ENCODE measurements at places on chromosomes 1 and 21. TPM values are rescaled to one million over a fixed set of nuclear protein-coding genes. Genes with fewer than 3 reads are reported as not detected.

Gene TRAF3IP3
- 2.7 TPM for total RNA-seq

Gene TMEM52
- total RNA-seq: 0.82 TPM

Gene SPATA45
- total RNA-seq: not detected

GRCh38 chr1:70947835-70948234, 99.8 kb downstream of the PTGER3 start:
- DNase-seq: no peak

- DNase-seq: no peak
Measured at GRCh38 chr1:170547255-170547654, 15.3 kb downstream of the GORAB start.

DNA sequence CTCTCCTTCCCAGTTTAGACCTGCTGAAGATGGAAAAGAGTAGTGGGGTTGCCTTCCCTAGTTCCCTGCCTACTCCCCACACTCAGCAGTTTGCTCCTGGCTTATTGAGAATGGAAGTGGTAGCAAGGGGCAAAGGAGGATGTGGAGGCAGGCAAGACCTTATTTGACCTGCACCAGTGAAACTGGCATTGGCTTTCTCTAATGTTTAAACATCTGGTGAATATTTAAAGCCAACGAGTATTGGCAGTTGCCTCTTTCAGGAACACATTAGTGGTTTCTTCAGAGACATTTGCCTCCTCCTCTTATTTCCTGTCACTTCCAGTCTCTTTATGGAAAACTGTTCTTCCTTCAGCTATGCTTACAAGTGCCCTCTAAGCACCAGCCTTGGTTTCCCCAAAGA, 62.4 kb upstream of the VAV3 start:
- DNase-seq: no peak

Gene AKNAD1
- total RNA-seq: not detected

DNA sequence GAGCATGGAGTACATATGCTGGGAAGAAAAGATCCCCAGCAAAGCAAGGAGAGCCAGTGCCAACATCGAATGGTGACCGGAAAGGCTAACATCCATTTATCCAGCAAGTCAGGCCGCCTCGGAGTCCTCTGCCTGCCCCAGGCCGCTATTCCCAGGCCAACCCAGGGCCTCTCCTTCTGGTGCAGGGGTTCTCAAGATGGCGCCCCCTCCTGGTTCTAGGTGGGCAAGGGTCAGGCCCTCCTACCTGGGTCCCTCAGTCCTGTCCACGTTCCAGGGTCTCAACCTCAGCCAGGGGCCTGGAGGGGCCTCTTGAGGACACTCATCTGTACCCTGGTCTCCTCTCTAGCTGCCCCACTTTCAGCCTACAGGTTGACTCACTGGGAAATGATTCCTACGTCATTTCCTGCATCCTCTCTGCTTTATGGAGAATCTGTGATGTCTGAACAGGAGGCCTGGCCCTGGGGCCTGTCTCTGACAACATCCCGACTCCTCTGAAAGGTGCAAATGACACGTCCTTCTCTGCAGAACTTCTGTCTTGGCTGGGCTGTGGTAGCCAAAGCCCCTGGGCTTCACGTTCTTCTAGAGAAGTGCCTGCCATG, 145.3 kb downstream of the PSMG1 start:
- no peak for DNase-seq

Gene HJV
- total RNA-seq: 96.1 TPM

GRCh38 chr1:220485131-220485530, 42.8 kb upstream of the MARK1 start:
- no peak for DNase-seq

Gene IGSF9
- 1.4 TPM for total RNA-seq

GRCh38 chr1:5430911-5431697, 561.1 kb downstream of the NPHP4 start:
- no peak for DNase-seq

- no peak for DNase-seq
Measured at GRCh38 chr1:199038156-199038555, 399.3 kb downstream of the PTPRC start.

Gene ELOVL1
- 49.4 TPM for total RNA-seq

DNA sequence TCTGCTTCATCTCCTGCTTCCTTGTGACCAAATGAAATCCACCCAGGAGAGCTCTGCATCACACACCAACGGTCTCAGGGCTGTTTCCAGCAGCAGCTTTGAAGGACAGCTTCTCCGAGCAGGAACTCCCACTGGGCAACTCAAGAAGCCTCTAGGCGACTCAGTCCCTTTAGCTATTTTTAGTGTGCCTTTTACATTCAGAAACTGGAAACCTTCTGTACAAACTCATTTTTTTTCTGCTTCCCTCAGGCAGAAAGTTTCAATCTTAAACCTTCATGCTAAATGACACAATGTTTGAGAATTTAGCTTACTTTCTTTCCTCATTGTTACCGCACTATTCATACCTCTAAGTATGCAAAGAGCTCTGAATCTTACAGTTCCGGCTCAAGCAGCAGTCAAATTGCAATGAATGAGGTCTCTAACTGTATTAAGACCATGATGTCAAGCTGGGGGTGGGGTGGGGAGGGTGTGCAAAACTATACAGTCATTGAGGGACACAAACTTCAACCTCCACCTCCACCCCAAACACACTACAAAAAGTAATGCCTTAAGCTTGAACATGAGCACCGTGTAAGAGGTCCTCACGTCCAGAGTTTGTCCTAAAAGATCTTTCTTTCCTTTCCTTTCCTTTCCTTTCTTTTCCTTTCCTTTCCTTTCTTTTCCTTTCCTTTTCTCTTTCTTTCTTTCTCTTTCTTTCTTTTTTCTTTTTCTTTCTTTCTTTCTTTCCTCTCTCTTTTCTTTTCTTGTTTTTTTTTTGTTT, 16.4 kb upstream of the TARBP1 start:
- no peak for DNase-seq

GRCh38 chr1:21521717-21522060, 12.5 kb downstream of the ALPL start:
- no peak for DNase-seq

Gene OR2L5
- not detected for total RNA-seq

Gene KRTAP6-3
- total RNA-seq: not detected

DNA sequence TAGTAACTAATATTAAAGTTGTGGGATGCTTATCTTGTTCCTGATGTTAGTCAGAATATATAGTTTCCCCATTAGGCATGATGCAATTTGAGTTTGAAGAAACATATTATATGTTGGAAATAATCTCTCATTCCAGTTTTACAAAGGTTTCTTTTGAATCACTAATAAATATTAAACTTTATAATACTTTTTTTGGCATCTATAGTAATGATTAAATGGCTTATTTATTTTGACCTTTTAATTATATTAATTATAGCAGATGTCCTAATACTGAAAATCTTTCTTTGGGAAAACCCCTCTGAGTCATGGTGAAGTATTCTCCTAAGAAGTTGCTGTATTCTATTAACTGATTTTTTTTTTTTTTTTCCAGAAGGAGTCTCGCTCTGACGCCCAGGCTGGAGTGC, 28.5 kb upstream of the PTGS2 start:
- no peak for DNase-seq

DNA sequence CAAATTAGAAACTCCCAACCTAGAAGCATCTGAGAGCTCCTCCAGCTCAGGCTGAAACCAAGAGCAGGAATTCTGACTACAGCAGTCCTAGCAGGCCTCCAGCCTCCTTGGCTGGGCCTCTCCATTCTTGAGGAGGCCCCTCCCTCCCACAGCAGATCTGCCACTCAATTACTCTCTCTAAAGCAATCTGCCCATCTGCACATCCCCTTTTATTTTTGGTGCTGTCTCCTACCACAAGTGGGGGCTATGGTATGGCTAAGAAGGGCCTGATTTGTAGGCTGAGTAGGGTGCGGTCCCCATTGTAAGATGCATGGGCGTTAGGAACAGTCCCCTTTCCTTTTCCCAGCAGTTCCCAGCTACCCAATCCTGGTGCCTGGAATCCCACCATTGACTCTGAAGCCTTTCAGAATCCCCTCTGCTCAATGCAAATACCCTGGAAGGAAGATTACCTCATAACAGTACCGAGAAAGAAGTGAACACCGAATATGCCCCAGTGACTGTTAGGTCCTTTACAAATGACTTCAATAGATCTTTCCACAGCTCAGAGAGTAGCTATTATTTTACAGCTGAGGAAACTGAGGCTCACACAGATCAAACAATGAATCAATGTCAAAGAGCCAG, 11.6 kb upstream of the TTC39A start:
- DNase-seq: no peak

GRCh38 chr21:35007348-35007747, 41.8 kb downstream of the RUNX1 start:
- no peak for DNase-seq

DNA sequence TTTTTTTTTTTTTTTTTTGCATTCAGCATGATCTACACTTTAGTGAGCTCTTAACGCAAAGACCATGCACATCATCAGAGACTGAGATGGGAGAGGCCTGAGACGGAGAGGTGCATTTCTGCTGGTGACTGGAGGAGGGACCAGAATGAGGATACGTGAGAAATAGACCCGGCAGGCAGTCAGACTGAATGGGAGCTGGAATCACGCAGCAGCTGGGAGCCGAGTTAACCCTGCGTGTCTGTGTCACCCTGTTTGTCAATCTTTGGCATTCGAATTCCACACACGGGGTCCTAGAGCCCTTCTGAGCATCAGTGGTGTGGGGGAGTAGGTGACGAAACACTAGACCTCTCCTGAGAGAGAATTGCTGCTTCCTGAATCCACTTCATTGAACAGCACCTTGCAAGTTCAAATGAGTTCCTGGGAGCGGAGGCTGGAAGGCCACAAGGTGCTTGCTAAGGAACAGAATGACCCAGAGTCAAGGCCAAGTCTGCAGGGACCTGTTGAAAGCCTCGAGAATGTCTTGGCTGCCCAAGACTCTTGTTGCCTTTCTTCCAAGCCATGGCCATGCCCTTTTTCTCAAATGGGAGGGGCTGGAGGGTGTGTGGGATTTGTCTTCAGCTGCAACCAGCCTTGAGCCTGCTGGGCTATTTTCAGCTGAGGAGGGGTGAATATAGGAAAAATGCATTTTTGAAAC, 123.3 kb downstream of the CNIH3 start:
- DNase-seq: no peak

GRCh38 chr1:146032631-146033219, 11.2 kb upstream of the HJV start:
- no peak for DNase-seq

Gene CYP4B1
- 7.2 TPM for total RNA-seq

Gene CAMK1G
- not detected for total RNA-seq

DNA sequence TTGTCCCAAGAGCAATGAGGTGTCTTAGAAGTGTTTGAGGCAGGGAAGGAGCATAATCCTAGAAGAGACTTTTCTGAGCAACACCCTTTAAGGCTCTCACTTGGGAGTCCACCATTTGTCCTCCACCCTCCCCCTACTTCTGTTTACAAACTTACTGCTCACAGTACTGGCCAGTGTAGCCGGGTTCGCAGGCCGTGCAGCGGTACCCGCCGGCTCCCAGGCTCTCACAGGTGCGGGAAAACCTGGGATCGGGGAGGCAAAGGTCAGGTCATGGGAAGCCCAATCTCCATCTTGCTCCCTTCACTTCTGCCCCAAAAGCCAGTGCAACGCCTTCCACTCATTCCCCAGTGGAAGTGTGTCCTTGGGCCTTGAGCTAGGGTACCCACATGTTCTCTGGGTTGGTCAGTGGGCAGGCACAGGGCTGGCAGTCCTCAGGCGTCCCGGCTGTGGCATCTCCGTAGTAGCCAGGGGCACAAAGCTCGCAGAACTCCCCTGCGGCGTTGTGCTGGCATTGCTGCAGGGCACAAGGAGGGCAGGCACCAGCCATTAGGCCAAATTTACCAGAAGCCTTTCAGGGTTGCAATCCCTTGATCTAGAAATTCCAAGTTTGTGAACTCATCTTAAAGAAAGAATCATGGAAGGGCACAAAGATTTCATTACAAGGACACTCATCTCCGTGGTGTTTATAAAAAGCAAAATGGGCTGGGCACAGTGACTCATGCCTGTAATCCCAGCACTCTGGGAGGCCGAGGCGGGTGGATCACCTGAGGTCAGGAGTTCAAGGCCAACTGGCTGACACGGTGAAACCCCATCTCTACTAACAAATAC, 49.8 kb downstream of the LDLRAD2 start:
- no peak for DNase-seq

DNA sequence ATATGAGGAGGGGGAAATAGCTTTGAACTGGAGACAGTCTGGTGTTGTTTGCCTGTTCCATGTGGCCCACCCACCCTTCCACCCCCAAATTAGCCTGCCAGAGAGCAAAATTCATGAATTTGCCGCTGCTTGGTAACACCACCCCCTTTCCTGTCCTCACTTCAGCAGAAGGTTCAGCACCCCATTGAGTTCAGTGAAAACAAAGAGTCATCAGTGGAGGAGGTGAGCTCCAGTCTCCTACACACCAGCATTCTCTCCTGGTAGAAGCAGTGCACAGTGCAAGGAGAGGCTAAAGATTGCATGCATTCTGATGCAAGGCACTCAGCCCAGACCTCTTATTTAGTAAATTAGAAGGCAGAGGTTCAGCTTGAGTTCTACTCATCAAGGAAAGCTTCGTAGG, 99.7 kb upstream of the DYNLT5 start:
- no peak for DNase-seq

Gene OR2T2
- total RNA-seq: not detected

- no peak for DNase-seq
Measured at GRCh38 chr1:41696381-41696780, 211.9 kb upstream of the EDN2 start.

DNA sequence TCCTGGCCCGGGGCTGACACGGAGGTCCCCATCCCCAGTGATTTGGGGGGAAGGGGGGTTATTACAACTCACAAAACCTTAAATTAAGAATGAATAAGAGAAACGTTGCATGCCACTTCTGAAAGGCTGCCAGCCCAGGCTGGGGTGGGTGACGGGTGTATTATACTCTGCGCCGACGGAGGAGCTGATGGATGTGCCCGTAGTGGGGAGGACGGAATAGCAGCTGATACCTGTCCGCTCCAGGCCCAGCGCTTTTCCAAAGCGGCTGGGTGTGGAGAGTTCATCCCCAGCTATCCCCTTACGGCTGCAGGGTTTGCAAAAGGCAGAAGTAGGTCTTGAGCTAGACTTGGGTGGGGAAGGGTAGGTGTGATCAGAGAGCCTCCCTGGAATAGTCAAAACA, 63.8 kb upstream of the CASZ1 start:
- DNase-seq: no peak

GRCh38 chr1:167949785-167950184, 12.9 kb upstream of the MPC2 start:
- DNase-seq: no peak

DNA sequence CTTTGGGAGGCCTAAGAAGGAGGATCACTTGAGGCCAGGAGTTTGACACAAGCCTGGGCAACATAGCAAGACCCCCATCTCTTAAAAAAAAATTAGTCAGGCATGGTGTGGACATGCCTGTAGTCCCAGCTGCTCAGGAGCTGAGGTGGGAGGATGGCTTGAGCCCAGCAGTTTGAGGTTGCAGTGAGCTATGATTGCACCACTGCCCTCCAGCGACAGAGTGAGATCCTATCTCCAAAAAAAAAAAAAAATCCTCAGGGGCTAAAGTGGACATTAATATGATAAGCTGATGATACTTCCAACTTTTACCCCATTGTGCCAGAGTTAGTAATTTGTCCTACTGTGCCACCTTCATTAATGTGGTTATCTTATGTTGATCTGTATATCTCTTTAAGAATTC, 327.8 kb upstream of the FMN2 start:
- DNase-seq: no peak

DNA sequence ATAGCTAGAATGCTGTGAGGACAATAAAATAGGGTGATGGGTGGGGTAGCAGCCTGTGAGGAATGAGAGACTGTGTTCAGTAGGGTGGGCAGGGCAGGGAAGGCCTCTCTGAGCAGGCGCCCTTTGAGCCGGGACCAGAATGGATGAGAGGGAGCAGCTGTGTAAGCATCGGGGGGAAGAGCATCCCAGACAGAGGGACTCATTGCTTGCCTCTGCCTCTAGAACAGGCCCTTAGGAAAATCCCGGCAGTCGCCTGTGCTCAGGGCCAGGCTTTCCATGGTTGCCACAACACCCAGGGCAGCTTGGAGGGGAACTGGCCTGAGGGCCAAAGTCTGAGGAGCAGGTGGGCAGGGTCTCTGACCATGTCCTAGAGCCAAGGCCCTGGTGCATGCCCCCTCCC, 774 bp downstream of the SLC2A7 start:
- DNase-seq: no peak

Data from left cardiac atrium (tissue), 4 donors.